ENCODE measurements at places on chromosomes 3 and 15. TPM values are rescaled to one million over a fixed set of nuclear protein-coding genes. Genes with fewer than 3 reads are reported as not detected.

CHDH gene
- 1.1 TPM for total RNA-seq

WDR93 gene
- total RNA-seq = 0.13 TPM

PFN2 gene
- total RNA-seq = 141 TPM

RTP3 gene
- not detected for total RNA-seq
